Colonic mucosa (tissue), 4 donors: ENCODE measurements at places on chromosomes 3 and 15. TPM values are rescaled to one million over a fixed set of nuclear protein-coding genes. Genes with fewer than 3 reads are reported as not detected.
A peak's percentile ranks its signal among the peaks of the same experiment; 100 is the strongest.

- no peak for DNase-seq
Observed at GRCh38 chr15:71629781-71630474, 180.4 kb upstream of the NR2E3 start.

GRCh38 chr15:100277087-100277855, 64.5 kb downstream of the ADAMTS17 start:
- no peak for DNase-seq

The SV2B gene
- 1.1 TPM for total RNA-seq

The GOLGA8S gene
- not detected for total RNA-seq

The COLQ gene
- total RNA-seq: 0.85 TPM

- no peak for DNase-seq
Observed at GRCh38 chr15:62492900-62493299, 327.8 kb upstream of the C2CD4B start.

DNA sequence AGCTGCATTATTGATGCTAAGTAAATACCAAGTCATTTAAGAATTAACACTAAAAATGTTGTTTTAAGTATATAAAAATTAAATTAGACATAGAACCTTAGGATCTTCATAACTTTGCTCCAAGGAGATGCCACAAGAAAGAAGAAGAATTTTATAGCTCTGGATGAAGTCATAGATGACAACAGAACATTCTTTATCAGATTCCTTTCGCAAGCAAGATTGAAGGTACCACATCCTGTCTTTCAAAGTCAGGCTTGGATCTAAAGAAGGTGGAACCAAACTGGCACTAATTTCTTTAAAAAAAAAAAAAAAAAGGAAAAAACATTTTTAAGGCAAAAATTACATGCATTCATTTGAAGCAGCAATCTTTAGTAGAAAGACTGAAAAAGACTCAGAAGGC, 62.5 kb downstream of the POLQ start:
- no peak for DNase-seq

- DNase-seq: no peak
Observed at GRCh38 chr3:72353236-72354128, 494.8 kb downstream of the SHQ1 start.

DNA sequence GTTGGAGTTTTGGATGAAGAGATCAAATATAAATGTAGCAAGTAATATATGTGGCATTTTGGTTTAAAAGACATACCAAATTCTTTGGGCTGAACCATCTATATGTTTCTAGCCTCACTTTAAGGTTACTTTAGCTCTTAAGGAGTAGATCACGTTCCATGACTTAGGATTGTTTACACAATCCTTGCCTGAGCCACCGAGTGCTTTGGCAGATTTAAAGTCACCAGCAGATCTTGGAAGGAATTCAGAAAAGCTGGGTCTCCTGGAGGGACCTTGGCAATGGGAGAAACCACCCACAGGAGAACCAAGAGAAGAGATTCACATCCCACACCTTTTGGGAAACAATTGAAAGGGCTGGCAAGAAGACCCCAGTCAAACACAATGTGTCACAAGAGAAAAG, 54.5 kb downstream of the TM4SF18 start:
- no peak for DNase-seq

- DNase-seq: no peak
Observed at GRCh38 chr3:16477521-16477920, 36.0 kb downstream of the RFTN1 start.

GRCh38 chr3:139764069-139764905, 86.5 kb upstream of the NMNAT3 start:
- DNase-seq: no peak

The CLDN18 gene
- 0.44 TPM for total RNA-seq

- no peak for DNase-seq
Observed at GRCh38 chr3:119298565-119298941, 4.4 kb downstream of the ARHGAP31 start.

The KBTBD13 gene
- total RNA-seq: not detected

DNA sequence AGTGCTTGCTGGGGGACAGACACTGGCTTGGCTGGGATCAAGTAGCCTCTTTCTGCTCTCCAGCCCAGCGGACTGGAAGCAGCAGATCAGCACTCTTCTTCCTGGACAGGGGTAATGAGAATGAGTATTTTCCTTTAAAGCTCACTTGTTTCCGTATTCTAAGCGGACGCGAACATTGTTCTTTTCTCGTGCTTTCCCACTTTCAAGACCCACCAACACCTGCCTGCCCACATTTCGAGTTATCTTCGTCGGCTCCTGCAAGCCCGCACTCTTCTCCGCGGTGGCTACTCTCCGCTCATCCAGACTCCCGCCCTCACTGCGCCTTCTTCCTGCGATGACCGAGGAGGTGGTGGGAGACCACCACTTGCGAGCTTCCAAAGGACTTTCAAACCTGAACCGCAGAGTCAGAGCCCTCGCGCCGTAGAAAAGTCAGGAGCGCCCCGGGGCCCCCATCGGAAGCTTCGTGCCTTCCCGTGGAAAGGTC, 1.6 kb upstream of the PPM1L start:
- peak; percentile 48 for DNase-seq

GRCh38 chr3:122390665-122391064, 6.7 kb downstream of the FAM162A start:
- no peak for DNase-seq

The CGNL1 gene
- total RNA-seq: 3.9 TPM

DNA sequence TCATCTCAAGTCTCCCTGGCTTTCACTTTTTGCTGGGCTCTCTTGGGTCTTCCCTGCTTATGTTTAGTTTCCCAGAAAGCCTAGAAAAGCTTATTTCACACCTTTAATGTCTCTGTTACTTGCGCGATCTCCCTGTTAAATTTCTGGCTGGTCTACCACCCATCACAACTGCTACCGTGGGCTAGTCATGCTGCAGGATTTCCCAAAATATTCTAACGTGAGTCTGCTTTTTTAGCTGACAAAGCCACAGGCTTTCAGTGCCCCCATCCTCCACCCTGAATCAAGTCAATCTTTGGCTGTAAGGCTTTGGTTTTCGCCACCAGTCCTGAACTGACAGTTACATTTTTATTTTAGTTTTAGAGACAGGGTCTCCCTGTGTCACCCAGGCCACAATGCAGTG, 74.1 kb downstream of the SUMF1 start:
- no peak for DNase-seq
